ENCODE measurements at places on chromosomes 12 and 14.

DNA sequence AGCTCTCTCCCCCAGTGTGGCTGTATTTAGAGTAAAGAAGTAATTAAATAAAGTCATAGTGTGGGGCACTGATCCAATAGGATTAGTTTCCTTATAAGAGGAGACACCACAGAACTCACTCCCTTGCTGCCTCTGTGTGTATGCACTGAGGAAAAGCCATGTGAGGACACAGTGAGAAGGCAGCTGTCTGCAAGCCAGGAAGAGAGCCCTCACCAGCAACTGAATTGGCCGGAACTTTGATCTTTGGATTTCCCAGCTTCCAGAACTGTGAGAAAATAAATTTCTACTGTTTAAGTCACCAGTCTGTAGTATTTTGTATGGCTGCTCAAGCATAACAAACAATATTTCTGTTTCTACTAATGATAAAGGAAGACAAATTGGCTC is 368.7 kb upstream of the PRICKLE1 start:
- DNase-seq = no peak

DNA sequence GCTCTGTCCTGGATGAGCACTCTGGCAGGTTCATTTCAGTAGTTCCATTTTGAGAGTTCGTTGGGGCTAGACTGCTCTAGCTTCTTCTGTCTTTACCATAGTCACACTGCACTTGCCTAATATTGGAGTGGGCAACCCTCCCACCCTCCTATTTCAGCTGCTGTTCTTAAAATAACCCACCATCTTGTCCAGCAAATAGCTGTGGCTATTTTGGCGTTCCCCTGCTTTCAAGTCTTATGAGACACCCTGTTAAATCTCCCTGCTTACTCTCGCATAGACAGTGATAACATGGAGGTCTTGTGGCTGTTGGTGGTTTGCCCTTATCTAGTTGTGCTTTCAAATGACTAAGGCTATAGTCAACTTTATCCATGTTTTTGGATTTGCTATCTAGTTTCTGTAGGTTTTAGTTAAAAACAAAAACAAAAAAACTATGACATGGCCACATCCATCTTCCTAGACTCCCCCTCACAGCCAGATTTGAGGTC is 65.5 kb downstream of the LRP6 start:
- DNase-seq = no peak

DNA sequence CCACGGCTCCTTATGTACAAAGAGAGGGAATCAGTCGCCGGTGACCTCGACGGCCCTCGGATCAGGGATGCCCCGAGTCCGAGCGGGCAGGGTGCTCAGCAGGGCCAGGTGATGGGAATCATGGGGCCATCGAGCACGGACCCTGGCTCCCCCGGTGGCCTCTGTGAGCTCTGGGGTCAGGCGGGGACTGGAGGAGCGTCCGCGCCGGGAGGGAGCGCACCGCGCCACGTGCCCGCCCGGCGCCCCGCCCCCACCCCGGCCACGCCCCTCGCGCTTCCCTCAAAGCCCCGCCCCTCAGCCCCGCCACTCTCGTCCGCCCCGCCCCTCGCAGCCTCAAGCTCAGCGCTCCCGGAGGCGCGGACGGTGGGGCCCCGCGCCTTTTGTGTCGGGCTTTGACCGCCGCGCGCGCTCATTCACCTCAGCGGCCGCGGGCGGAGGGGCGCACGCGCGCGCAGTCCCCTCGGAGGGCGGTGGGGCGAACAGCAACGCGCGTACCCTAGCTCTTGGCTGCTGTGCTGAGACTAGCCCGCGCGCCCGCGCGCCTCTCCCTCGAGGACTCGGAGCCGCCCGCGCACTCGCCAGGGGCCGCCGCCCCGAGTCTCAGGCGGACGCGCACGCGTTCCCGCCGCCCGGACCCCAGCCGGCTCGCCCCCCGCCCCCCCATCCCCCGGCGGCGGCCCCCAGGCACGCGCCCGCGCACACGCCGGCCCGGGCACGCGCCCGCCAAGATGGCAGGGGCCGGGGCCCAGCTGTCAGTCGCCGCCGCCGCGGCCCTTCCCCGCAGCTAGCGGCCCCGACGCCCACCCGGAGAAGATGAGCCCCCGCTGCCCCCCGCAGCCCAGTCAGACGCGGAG is 93.9 kb upstream of the EVL start:
- DNase-seq = peak; percentile 90

DNA sequence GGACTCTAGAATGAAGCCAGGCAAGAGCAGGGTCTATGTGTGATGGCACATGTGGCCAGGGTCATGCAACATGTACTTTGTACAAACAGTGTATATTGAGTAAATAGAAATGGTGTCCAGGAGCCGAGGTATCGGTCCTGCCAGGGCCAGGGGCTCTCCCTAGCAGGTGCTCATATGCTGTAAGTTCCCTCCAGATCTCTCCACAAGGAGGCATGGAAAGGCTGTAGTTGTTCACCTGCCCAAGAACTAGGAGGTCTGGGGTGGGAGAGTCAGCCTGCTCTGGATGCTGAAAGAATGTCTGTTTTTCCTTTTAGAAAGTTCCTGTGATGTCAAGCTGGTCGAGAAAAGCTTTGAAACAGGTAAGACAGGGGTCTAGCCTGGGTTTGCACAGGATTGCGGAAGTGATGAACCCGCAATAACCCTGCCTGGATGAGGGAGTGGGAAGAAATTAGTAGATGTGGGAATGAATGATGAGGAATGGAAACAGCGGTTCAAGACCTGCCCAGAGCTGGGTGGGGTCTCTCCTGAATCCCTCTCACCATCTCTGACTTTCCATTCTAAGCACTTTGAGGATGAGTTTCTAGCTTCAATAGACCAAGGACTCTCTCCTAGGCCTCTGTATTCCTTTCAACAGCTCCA is 39.6 kb downstream of the DAD1 start:
- no peak for DNase-seq

GRCh38 chr14:81178063-81178462 is 42.7 kb downstream of the GTF2A1 start:
- DNase-seq = no peak

DNA sequence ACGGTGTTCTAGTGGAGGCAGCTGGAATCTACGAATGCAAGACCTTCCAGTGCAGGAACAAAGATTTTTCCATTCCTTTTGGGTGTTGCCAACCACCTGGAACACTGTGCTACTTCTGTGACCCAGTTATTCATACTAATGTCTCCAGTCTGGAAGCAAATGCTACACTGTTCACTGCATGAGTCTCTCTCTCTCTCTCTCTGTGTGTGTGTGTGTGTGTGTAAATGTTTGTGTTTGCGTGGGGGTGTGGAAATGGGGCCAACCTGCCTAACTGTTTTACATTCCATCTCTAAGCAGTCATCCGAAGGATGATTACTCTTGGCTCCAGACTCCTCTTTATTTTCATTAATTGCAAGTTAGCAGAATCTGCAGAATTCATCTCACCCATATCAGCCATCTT is 29.9 kb upstream of the YBX3 start:
- no peak for DNase-seq

DNA sequence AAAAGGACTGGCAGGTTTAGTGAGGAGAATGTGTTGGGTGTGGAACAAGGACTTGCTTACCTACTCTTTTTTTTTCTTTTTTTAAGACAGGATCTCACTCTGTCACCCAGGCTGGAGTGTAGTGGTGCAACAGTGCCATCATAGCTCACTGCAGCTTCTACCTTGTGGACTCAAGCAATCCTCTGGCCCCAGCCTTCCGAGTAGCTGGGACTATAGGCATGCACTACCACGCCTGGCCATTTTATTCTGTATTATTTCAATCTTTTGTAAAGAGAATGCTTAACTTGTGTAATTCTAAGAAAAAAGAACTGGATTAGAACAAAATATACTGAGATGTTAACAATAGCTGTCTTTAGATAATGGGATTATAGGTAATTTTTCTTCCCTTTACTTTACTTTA is 1.9 kb upstream of the VRTN start:
- DNase-seq = no peak

GRCh38 chr12:33267641-33268040 is 172.0 kb downstream of the SYT10 start:
- no peak for DNase-seq
